ENCODE measurements at places on chromosomes 13 and 19.
A peak's percentile ranks its signal among the peaks of the same experiment; 100 is the strongest.

DNA sequence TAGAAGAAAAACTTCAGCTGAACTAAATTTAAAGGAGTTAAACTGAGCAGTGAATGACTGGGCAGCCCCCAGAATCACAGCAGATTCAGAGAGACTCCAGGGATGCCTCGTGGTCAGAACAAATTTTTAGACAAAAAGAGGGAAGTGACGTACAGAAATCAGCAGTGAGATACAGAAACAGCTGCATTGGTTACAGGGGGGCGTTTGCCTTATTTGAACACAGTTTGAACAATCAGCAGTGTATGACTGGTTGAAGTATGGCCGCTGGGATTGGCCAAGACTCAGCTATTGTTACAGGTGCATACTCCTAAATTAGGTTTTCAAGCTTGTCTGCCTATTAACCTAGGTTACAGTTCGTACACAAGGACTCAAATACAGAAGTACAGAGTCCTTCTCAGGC lies 2.2 kb upstream of the SPRYD7 start:
- no peak for DNase-seq

DNA sequence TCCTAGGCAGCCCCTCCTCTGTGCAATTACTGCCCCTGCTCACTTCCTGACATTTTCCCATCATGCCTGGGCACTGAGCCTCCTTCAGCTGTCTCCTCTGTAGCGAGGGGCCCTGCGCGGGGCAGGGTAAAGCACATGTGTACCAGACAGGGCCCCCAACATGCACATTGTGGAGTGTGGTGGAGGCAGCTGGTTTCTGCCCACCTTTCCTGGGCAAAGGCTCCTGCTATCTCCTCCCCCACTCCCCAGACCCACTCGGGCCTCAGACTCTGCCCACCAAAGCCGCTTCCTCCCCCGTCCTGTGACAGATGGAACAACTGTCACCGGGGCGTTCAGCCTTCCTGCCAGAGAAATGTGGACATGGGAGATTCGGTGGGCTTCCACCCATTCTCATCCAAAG lies 2.9 kb upstream of the KPTN start:
- DNase-seq: no peak

DNA sequence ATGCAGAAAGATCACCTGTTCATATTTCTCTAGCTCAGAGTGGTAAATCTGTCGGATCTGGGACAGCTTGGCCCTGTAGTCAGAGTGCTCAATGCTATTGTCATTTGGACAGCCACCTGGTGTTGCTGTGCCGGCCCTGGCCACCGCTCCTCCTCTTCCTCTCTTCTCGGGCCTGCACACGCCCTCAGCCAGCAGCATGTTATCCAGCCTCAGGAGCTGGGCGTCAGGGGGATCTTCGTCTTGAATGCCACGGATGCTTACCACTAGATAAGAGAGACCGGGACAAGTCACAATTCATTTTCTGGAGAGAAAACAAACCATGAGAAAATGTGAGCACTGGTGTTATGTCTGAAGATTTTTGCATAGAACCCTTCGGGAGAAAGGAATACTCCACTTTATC lies 32.5 kb downstream of the CILP2 start:
- DNase-seq: no peak

GRCh38 chr13:20832861-20833260 lies 59.1 kb upstream of the EEF1AKMT1 start:
- DNase-seq: no peak

DNA sequence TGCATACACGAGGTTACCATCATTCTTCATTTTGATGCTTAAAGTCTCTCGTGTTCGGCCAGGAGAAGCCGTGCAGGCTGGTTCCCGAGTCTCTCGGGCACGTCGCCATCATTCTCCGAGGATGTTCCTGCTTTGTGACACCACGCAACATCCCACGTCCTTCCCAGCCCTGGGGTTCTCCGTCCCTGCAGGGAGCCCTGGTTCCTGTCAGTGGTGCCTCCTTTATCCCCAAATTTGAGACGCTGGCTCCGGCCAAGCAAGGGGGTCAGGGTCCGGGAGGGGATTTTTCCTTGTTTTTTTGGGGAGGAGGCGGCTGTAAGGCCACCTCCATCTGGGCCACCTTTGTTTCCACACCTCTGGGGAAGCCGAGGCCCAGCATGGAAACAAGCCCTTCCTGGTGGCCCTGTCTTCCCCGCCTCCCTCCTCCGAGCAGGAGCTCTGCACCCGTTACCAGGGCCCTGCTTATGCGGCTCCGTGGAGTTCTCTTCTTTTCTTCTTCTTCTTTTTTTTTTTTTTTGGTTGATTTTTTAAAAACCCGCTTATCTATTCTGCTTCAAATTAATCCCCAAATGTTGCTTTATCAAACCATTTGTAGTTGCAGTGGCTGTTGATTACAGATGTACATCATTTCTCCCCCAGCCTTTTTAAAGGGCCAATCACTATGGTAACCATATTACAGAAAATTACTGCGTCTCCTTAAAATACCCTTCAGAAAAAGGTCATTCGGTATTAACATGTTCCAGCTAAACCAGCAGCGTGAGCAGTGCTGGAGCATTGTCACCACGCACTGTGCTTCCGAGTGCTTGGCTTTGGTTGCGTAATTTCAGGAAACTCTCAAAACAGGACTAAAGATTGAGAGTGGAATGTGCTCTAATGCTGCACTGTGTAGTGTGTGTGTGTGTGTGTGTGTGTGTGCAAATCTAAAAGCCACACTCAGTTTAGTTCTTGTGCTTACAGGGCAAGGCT lies 50.4 kb downstream of the TEX29 start:
- no peak for DNase-seq

DNA sequence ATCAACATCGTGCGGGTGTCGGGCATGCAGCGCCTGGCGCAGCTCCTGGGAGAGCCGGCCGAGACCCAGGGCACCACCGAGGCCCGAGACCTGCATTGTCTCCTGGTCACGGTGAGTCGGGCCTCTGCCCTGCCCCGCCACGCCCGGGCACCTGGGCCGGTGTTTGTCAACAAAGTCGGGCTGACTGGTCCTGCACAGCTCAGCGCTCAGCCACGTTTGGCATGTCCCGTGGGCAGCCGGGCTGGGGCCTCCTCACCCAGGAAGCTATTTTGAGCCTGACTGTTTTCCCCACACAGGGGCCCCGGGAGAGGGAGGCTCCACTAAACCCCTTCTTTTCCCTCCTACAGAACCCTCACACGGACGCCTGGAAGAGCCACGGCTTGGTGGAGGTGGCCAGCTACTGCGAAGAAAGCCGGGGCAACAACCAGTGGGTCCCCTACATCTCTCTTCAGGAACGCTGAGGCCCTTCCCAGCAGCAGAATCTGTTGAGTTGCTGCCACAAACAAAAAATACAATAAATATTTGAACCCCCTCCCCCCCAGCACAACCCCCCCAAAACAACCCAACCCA lies 1.3 kb downstream of the GADD45B start:
- peak; percentile 34 for DNase-seq

DNA sequence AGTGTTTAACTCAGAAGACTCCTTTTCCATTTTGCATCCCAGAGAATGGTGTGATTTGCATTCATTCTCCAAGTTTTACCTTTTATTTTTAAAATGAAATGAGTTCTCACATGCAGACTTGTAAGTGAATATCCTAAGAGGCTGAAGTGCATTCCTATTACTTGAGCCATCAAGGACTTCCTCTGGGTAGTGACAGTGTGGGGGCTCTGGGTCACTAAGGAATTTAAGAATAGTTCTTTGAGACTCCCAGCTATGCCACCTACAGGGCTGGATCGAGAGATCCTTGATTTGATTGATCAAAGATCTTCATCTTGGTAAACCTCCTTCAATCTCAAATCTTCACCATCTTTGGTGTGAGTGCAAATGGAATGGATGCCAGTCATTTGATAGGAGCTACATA lies 36.3 kb upstream of the SLC10A2 start:
- DNase-seq: no peak

DNA sequence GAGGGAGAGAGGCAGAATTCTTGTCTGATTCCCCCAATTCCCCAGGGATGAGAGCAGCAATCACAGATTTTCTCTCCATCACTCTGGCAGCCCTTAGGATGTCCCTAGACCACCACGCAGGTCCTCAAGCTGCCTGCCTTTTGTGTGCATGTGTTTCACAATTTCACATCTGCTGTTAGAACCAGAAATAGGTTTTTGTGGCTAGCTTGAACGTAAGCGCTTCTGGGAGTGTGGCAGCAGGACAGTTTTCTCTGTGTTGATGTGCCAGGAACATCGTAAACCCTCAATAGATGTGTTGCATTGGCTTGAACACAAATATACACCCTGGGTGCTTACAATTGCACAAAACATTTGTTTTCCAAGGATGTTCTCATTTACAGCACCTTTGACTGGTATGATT lies 78.8 kb upstream of the TMTC4 start:
- no peak for DNase-seq

DNA sequence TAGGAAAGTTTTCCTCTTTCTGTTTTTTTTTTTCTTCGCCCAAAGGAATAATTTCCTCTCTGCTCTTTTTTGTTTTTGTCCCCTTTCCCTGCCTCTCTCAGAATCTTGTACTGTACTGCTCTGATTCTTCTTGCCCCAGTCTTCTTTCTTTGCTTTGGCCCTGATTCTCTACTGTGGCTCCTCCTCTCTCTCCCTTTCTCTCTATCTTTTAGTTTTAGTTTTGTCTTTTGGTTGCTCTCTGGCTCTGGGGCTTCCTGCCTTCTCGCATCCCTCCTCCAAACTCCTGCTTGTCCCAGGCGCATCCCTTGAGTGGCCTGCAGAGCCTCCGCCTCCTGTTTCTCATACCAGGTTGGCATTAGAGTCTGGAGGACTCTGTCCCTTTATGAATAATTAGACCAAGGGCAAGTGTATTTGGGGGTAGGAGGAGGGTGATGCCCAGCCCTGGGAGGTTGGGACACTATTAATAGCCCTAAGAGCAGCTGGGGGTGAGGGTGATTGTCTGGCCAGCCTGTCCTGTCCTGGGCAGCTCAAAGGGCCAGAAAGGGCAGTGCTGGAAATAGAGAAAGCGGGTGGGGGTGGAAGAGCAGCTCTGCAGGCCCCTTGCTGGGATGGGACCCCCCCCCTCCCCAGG lies 39.1 kb downstream of the LYL1 start:
- DNase-seq: no peak

GRCh38 chr19:39350156-39350555 lies 7.9 kb downstream of the SAMD4B start:
- DNase-seq: no peak

GRCh38 chr13:100657881-100658315 lies 16.7 kb downstream of the TMTC4 start:
- no peak for DNase-seq

GRCh38 chr13:32752311-32752710 lies 166.1 kb downstream of the PDS5B start:
- DNase-seq: no peak

DNA sequence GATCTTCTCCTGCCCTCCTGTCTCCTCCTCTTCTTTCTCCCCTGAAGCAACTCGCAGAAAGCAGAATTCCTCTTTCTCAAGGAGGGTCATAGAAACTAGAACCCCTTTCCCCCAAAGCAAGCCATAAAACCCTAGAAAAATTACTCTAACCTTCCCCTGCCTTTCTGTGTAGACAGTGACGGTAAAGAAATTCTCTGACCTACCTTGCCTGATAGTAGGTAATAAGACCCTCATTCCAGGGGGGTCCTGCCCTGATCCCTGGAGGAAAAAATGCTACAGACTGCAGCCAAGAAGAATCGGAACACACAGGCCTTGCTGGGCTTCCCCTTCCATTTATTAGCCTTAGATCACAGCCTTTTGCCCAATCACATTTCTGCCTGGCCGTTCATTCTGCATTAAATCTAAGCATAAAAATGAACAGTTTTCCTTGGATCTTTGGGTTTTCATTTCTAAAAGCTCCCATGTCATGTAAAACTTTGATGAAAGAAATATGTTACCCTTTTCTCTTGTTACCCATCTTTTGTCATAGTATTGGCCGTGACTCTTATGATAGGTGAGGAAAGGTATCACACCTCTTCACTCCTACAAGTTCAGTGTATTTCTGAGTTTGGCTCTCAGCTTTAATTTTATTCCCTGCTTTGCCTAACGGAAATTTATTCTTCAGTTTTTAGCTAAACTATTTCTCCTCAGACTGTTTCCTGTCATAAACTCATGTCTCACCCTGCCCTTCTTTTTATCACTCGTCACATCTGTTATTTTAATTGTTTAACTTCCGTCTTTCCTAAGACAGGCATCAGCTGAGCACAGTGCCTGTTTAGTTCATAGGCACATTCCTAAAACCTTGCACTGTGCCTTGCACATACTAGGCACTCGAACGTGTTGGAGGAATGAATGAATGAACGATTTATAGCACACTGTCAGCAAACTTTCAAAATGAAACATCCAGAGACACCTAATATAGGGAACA lies 20.4 kb upstream of the CPB2 start:
- DNase-seq: no peak

GRCh38 chr19:19315444-19315843 lies 4.9 kb downstream of the SUGP1 start:
- no peak for DNase-seq

- DNase-seq: no peak
These were observed 5.8 kb downstream of the QTRT1 start for GRCh38 chr19:10706990-10707389.

GRCh38 chr13:88074794-88075510 lies 403.8 kb downstream of the SLITRK5 start:
- no peak for DNase-seq

GRCh38 chr19:397321-397720 lies 11.6 kb downstream of the C2CD4C start:
- no peak for DNase-seq

DNA sequence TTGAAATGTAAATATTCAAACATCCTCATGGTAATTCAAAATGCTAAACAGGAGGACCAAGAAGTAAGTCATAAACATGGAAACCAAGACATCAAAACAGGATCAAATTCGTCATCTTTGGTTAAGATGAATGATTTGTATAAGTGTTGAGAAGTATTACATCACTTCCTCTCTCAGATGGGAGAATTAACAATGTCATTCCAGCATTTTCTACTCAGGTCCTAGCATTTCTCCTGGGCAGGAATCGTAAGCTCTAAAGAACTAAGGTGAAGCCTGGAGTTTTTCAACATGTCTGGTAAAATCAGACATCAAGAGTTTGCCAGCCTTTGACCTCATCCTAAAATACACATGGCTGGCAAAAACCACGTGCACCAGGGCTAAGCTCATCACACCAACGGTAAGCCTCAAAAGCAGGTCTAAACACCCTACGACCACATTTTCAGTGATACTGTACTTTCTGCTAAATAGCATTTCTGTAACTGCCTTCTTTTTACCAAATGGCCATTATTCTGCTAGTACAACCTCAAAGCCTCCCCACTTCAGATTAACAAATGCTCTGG lies 24.8 kb downstream of the RANBP3 start:
- no peak for DNase-seq

GRCh38 chr13:99191900-99192399 lies 8.7 kb upstream of the UBAC2 start:
- DNase-seq: no peak
